Fibroblast of pulmonary artery (primary cell): ENCODE measurements at places on chromosomes 16 and 17.

GRCh38 chr16:68711421-68712139 lies 25.5 kb upstream of the CDH1 start:
- no peak for DNase-seq

GRCh38 chr16:68800257-68800875 lies 43.0 kb upstream of the TANGO6 start:
- peak; percentile 85 for DNase-seq

DNA sequence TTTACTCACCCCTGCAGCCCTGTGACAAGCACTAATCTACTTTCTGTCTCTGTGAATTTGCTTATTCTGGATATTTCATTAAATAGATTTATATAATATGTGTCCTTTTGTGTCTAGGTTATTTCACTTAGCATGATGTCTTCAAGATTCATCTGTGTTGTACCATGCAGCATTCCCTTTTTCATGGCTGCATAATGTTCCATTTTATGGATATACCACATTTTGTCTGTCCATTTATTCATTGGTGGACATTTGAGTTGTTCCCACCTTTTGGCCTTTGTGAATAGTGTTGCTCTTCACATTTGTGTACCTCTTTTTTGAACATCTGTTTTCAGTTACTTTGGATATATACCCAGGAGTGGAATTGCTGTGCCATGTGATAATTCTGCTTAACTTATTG lies 110.3 kb downstream of the ELAC2 start:
- no peak for DNase-seq

DNA sequence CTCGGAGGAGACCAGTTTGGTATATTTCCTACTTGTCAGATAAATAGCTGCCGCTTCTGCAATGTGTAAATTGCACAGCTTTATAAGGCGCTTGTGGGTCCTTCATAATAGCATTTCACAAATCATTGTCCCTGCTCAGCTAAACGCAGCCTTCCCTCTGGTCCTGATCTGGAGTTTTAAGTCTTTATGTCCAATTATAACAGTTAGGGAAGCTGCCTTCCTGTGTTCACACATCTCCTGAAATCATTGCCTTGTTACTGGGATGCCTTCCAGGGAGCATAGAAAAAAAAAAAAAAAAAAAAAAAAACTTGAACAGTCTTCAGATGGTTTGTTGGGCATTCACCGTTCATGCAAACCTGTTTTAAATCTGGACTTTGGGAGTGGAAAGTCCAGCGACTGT lies 342.0 kb downstream of the XYLT1 start:
- DNase-seq: no peak

DNA sequence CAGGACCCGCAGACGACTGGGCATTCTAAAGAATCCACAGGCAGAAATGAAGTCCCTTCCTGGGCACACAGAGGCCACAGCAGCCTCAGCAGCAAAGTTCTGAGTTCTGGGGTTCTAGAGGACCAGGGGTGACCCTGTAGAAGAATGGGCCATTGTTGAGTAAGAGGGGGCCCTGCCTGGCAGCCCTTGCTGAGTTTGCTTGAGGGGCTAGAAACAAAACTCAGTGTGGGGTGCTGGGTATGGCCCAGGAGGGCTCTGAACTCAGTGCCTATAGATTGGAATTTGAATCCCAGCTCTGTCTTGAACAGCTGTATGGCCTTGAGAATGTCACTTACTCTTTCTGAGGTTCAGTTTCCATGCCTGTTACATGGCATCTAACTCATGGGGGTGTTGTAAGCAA lies at the start of gene PDILT:
PDILT (minus strand) TSS at position 101 of the 400 bp plus-strand sequence. CDS start 5,437 bp downstream, outside the sequence.
- no peak for DNase-seq

DNA sequence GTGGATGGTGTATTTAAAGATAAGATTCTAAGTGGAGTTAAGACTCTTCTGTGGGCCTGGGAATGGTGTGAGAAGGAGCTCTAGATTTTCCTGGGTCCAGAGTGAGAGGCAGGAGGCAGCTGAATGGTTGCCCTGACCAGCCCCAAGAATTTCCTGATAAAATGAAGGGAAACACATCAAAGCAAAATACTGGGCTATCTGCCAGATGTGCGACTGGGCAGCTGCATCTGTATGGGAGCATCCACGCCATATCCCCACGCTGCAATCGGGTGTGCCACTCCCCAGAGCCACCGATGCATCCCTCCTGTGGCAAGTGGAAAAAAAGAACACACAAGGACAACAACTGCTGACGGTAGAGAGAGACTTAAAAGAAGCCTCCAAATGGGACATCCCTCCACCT lies 84.3 kb upstream of the COX10 start:
- no peak for DNase-seq

DNA sequence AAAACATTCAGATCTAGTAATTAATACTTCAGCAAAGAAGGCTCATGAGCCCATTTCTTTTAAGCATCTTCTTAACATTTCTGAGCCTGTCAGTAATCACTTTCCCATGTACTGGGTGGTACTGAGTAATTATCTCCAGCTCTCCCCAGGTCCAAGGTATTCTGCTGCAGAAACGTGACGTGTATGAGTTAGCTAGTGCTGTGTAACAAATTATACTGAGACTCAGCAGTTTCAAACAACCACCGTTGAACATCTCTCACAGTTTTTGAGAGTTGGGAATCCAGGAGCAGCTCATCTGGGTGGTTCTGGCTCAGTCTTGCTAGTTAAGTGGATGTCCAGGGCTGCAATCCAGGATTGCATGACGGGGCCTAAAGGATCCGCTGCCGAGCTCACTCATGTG lies 25.2 kb downstream of the C16orf95 start:
- DNase-seq: no peak

GRCh38 chr17:2749058-2749783 lies at the start of gene CCDC92B:
Gene CCDC92B, minus strand, starts transcription at chr17:2749652. Its CDS starts 14,507 bp downstream, at chr17:2735145.
- no peak for DNase-seq

DNA sequence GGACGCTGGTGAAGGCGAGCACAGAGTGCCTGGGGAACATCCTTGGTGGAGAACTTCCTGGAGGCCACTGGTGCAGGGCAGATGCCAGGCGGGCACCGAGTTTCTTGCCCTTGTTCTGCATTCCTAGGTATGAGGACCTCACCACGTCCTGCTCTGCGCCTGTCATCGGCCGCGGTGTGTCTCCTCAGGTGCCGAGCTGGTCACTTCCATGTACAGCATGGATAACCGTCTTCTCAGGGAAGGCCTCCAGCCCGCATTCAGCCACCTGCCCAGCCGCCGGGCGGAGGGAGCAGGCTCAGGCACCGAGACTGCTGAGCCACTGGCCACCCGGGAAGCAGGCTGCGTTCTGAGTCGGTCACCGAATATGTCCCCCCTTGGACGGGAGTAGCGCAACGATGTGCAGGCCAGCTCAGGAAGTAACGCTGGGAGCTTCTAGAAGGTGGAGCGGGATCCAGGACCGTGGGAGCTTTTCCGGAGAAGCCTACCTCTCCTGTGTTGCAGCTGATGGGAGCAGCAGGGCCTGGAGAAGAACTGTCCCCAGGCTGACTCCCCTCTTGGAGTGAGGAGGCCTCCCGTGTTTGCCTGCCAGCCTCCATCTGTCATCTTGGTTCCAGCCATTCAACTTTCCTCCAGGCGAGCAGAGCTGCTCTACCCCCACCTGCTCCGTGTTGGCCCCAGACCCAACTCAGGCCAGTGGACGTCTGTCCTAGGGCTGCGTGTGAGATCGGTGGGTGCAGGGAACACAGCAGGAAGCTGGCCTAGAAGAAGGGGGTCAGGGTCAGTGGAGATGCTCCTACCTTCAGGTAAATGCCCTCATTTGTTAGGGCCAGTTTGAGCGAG lies 2.1 kb upstream of the BAIAP2 start:
- DNase-seq: no peak

- no peak for DNase-seq
Observed at GRCh38 chr17:4443476-4443875, 9.7 kb downstream of the SPNS3 start.

GRCh38 chr16:48047720-48048119 lies 108.1 kb downstream of the ABCC12 start:
- no peak for DNase-seq

DNA sequence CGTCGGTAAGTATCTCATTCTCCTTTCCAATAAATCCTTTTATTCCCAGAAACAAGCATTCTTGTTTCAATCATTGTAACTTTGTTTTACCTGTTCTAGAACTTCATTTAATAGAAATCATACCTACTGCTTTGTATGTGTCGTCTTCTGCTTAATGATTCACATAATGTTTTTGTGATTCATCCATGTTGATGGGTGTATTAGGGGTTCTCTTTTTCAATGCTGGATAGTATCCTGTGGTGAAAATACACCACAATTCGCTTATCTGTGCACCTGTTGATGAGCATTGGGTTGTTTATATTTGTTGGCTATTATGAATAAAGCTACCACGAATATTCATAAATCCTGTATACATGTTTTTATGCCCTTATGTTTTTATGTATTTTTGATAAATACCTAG lies 703.2 kb downstream of the MAF start:
- no peak for DNase-seq

DNA sequence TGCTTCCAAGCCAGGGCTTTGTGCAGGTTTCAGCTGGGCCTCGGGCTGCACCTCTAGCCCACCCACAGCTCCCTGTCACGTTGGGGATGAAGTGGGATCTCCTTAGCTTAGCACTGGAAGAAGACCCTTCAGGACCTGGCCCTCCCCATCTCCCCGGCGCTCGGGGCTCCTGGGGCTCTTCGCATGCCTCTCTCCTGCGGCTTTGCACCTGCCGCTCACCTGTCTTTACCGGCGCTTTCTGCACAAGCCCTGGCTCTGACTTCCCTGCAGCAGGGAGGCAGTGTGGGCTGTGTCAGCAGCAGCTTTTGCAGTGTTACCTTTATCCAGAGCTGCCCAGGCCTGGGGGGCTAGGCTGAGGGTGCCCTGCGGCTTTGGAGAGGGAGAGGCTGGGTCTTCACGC lies 52.3 kb downstream of the NT5M start:
- DNase-seq: no peak

GRCh38 chr17:78226759-78227454 lies 4.5 kb upstream of the TMEM235 start:
- no peak for DNase-seq

GRCh38 chr17:74212913-74213791 lies at the start of gene TTYH2:
Gene TTYH2, plus strand, starts transcription at chr17:74213571. Its CDS starts 17 bp downstream, at chr17:74213588.
- DNase-seq: peak; percentile 87

- DNase-seq: peak; percentile 69
Observed at GRCh38 chr17:65553009-65553645, 8.3 kb downstream of the AXIN2 start.

- no peak for DNase-seq
Observed at GRCh38 chr16:57392694-57393093, 11.9 kb upstream of the CCL17 start.

GRCh38 chr17:49204516-49204915 lies 5.9 kb downstream of the GNGT2 start:
- no peak for DNase-seq

- DNase-seq: peak; percentile 37
Observed at GRCh38 chr17:10631048-10631700, 25.9 kb downstream of the MYH3 start.

GRCh38 chr16:70700101-70701020 lies 14.5 kb upstream of the MTSS2 start:
- DNase-seq: no peak

GRCh38 chr17:77609553-77610517 lies 348.7 kb upstream of the TNRC6C start:
- DNase-seq: no peak

DNA sequence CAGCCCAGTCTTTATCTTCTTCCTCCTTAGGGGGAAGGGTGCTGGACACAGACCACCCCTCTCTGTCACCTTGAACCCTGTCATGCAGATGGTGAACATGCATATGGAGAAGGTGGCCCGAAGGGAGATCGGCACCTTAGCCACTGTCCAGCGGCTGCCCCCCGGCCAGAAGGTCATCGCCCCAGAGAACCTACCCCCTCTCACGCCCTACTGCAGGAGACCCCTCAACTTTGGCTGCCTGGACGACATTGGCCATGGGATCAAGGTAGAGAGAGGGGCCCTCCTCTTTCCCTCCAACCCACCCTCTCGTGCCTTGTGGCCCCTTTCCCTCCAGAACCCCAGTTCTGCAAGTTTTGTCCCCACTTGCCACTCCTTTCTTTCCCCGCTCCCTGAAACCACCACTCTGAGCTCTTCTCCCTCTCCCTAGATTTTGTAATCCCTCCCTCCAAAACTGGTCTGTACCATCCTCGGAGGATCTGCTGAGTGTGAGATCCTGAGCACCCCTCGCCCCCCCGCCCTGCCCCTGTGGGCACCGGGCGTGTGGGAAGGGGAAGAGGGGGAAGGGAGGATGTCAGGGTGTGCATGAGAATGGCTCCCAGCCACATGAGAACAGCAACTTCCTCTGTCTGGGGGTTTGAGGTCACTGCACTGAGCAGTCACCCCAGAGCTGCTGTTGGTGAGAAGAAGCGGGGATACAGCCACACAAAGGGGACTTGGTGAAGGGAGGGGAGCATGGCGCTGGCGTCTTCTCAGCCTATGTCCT lies 7.3 kb downstream of the ABI3 start:
- no peak for DNase-seq

GRCh38 chr17:32519228-32520103 lies 32.7 kb downstream of the CDK5R1 start:
- DNase-seq: no peak

DNA sequence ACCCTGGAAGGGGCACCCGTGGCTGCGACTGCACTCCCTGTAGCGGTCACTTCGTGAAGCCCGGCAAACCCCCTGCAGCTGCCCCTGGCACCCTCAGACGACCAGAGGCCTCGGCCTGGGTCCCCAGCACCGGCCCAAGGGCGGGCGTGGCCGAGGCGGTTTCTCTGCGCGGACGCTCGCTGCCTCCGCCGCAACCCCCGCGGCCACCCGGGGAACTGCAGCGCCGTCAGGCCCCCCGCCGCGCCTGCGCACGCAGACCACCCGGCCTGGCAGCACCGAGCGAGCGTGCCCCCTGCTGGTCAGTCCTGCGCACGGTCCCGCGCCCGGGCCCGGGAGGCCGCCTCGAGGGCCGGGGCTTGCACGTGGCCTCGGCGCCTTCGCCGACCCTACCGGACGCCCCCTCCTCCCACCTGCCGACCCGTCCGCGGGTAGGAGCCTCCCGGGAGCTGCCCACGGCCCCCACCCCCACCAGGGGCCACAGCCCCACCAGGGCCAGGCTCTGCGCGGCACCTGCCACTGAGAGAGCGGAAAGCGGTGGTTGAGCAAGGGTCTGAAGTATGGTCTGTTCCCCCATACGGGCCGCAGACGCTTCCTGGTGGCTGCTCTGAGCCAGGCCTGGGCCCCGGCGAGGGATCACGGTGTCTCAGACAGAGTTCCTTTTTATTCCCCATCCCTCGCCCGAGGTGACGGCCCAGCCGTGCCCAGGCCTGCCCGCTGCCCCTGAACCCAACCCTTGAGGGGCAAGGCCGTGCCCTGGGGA lies 11.5 kb upstream of the HS3ST6 start:
- peak; percentile 84 for DNase-seq

DNA sequence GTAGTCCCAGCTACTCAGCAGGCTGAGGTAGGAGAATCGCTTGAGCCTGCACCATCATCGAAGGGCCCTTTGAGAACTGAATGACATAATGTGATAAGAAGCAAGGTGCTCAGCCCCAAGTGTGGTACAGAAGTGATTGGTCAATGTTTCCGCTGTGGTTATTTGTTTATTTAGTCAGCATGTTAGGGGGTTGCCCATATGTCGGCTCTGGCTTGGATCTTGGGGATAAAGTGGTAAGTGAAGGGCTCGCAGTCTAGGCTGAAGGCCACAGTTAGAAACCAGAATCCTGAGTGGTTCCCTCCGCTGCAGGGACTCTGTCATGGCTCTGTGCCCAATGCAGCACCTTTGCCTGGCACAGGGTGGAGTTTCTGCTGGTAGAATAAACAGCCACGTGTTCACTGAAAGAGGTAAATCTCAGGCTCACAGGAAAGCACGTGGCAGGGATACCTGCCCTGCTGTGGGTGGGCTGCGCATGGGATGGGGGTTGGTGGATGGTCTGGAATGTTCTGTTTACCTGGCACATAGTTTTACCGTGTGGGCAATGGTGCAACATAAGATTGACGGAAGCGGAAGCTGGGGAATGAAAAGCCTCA lies 35.4 kb downstream of the SYT17 start:
- DNase-seq: no peak
